CD4-positive, alpha-beta T cell treated with Interferon gamma for 1 hour (primary cell): ENCODE measurements at places on chromosomes 12 and 14.
A peak's percentile ranks its signal among the peaks of the same experiment; 100 is the strongest.

DNA sequence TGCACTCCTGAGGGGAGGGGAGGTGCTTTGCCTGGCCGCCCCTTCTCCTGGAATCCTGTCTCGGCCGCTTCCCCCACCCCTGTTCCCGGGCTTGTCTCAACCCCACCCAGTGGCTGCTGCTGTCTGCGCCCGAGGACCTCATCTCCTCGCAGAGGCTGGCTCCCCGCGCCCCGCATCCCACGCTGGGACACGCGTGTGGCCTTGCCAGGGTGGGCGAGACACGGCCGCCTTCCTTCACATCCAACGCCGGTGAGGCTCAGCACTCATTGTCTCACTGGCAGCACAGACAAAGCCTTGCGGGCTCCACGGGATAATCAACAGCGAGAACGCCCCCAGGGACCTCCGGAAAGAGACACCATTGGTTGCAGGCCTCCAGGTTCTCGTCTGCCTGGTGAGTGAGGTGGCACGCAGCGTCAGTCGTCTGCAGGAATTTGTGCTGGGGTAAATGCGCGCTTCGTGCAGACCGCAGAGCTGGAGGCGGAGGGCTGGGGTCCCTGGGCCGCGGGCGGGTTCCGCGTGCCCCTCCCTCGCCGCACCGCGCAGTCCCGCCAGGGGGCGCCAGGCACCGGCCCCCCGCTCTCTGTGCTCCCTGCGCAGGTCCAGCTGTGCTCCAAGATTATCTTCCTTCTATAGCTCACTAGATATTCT, 26.8 kb downstream of the CCDC177 start:
- DNase-seq: no peak

DNA sequence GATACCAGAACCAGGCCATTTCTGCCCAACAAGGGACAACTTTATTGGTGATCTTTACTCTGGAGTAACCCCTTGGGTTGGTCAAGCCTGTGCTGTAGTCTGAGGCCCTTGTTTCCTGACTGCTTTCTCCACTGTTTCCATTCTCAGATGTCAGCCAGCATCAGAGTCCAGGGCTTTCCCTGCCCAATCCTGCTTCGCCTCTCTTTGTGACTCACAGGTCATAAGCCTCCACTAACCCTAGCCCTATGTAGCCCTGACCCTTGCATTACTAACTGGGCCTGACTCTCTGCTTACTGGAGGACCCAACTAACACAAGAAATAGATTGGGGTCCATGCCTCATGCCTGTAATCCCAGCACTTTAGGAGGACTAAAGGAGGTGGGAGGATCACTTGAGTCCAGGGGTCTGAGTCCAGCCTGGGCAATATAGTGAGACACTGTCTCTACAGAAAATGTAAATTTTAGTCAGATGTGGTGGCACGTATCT, 8.6 kb upstream of the SNRNP35 start:
- DNase-seq: peak; percentile 26

- DNase-seq: no peak
Measured at GRCh38 chr14:40494483-40494882, 1062.2 kb upstream of the FBXO33 start.

- no peak for DNase-seq
Measured at GRCh38 chr12:54579258-54579657, 9.2 kb downstream of the PPP1R1A start.

DNA sequence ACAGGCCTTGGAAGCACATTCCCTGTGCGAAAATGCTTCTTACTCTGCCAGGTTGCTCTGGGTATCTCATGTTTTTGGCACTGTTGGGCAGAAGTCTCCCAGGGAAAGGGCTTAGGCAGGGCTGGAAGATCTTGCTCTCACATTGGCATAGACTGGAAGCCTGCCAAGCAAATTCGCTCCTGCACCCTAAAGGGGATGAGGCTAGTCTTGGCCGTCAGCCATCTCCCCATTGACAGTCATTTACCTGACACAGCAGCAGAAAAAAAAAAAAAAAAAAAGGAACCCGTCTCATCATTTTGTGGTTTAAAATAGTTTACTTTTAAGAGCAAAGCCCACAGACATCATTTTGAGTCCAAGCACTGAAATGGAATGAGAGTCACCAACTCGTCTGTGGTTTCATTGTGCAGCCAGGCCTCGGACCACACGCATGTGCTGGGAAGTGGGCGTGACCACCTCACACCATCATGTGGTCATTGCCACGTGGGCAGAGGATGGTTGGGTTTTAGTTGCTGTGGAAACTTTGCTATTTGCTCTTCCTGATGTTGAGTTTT, 84.8 kb downstream of the NRXN3 start:
- DNase-seq: no peak

DNA sequence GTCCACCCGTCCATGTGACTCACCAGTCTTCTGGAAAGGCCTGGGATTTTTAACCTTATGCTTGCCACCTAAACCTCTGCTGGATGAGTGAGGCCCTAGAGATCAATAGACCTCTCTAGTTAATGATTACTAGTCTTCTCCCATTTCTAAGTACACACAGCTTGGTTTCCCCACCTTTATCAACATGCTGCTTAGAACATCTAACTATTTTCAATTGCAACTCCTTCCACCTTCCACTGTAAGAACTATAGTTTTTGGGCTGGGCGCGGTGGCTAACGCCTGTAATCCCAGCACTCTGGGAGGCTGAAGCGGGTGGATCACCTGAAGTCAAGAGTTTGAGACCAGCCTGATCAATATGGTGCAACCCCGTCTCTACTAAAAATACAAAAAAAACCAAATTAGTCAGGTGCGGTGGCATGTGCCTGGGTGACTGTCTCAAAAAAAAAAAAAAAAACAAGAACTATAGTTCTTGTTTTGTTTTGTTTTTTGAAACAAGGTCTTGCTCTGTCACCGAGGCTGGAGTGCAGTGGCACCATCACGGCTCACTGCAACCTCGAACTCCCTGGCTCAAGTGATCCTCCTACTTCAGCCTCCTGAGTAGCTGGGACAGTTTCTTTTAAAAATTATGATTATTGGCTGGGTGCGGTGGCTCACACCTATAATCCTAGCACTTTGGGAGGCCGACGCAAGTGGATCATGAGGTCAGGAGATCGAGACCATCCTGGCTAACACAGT, 18.7 kb upstream of the MDM2 start:
- no peak for DNase-seq

GRCh38 chr14:60656686-60657455, 7.6 kb upstream of the SIX1 start:
- peak; percentile 29 for DNase-seq

DNA sequence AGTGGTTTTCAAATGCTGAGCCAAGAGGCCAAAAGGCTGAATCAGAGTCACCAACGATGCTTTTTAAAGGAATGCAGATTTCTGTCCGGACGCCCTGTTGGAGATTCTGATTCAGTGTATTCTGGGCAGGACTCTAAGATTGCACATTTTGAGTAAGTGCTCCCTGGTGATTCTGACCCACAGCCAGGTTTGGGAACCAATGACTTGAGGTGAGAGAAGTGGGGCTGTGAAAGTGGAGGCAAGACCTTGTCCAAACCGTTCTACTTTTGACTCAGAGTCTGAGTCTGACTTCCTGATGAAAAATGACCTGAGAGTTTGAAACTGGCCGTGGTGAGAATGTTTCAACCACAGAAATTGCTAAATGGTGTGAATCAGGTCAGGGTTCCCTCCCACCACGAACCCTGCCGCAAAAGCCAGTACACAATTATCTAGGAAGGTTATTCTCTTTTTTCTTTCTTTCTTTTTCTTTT, 90.2 kb downstream of the NTN4 start:
- no peak for DNase-seq

GRCh38 chr12:28063355-28063880, 90.9 kb upstream of the PTHLH start:
- no peak for DNase-seq

- no peak for DNase-seq
Measured at GRCh38 chr14:99626041-99626648, 18.8 kb upstream of the HHIPL1 start.

DNA sequence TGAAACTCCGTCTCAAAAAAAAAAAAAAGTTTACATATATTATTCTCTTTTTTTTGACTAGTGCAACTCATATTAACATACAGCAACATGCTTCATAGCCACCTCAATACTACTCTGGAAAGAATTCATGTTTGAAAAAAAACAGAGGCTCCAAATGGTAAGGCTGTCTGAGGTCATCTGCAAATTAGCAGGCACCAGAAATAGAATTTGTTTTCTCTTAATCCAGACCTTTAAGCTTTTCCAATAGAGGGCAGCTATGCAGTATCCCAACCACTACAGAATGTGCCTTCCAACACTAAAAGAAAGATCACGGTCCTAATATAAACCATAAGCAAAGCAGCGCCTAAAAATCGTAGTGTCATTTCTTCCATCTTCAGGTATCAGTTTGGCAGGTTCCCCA, 12.0 kb downstream of the C2CD5 start:
- no peak for DNase-seq

- no peak for DNase-seq
Measured at GRCh38 chr12:12017135-12017581, 53.6 kb upstream of the BCL2L14 start.

- DNase-seq: no peak
Measured at GRCh38 chr14:69760810-69761209, 6.1 kb upstream of the SRSF5 start.

DNA sequence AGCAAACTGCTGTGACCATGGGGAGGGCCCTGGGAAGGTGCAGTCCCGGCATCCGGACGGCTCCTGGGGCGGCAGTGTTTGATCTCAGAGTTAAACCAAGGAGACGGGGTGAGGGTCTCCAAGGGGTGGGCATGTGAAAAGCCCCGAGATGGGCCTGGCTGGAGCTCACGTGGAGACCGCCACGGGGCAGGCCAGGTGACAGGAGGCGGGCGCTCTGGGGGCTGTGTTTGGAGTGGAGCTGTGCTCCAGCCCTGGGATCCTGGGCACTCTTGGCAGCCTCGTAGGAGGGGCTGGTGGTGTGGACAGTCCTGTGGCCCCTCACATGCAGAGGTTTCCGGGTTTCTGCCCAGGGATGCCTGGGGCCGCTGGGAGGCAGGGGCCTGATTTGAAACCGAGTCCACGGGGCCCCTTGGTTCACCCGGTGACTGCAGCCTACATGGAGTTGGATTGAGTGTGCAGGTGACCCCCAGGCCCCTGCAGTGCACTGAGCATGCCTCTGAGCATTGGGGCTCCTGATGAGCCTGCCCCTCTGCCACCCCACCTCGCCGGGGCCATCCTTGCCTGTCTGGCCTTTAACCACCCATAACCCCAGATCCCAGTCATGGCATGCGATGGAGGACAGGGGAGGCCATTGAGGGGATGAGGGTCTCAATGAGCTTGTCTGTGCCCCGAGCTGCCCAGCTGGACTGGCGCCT, 8.4 kb downstream of the KIF26A start:
- no peak for DNase-seq

- no peak for DNase-seq
Measured at GRCh38 chr12:19648591-19648990, 209.3 kb downstream of the AEBP2 start.

- DNase-seq: no peak
Measured at GRCh38 chr12:75759842-75760572, 248.6 kb upstream of the KRR1 start.

DNA sequence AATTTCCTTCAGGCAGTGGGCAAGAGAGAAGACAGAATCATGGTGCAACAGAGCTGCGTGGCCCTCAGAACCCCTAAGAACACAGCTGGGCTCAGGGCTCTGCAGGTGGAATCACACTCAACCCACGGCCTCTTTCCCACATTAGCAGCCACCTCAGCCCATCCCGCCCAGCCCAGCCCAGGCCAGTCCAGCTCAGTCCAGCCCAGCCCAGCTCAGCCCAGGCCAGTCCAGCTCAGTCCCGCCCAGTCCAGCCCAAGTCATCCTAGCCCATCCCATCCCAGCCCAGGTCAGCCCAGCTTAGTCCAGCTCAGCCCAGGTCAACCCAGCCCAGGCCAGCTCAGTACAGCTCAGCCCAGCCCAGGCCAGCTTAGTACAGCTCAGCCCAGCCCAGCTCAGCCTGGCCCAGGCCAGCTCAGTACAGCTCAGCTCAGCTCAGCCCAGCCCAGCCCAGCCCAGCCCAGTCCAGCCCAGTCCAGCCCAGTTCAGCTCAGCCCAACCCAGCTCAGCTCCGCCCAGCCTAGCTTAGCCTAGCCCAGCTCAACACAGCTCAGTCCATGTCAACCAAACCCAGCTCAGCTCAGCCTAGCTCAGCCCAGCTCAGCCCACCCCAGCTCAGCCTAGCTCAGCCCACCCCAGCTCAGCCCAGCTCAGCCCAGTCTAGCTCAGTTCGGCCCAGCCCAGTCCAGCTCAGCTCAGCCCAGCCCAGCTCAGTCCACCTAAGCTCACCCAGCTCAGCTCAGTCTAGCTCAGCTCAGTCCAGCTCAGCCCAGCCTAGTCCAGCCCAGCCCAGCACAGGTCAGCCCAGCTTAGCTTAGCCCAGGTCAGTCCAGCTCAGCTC, 183.1 kb downstream of the TMEM121 start:
- DNase-seq: no peak

DNA sequence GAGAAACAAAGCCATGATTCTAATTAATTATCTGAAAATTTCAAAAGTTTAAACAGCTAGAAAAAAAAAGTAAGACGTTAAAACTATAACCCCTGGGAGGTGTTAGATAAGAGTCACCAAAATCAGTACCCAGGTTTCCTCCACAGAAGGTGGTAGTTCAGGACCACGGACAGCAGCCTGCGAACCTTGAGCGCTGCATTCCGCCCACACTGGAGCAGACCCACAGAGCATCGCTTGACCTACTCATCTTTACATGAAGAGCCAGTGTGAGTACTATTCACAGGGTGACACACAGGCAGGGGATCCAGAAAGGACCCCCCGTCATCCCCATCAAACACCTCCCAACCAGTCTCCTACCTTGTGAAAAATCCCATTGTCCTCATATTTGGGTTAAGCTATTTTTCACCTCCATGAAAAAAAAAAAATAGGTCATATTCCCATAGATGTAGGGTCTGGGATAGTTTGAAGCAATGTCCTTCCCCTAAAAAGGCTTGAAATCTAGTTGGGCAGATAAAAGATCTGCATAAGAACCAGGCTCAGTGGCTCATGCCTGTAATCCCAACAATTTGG, 8.8 kb upstream of the CHGA start:
- no peak for DNase-seq

DNA sequence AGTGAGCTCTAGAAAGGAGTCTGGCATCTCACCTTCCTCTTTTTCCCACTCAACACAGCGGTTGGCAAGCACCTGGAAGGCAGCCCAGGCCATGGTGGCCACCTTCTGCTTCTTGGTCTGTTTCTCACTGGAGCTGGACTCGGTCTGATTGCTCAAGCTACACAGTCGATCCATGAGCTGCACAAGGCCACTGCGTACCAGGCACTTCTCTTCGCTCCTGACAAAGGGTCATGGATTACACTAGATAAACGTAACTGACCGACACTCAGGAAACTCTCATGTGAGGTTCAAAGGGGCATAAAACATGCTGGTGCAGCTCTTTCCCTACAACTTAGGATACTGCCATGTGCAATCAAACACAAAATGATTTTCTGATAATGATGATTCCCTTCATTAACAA, 113.7 kb downstream of the TRAFD1 start:
- no peak for DNase-seq

DNA sequence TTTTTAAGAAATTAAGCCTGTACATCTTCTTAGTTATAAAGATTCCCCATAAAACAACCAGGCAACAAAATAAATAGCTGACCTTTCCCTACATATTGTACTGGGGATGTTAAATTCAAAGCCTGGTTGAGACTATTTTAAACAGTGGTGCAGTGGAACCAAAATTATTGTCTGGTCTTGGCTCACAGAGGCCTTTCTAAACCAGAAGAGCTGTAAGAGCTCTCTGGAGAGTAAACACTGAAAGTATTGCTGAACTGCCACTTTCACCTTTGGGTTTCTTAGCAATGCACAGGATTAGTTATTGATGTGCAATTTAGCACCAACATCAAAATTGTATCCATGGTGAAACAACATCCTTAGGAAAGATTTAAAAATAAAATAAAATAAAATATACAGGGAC, 20.6 kb downstream of the RACGAP1 start:
- DNase-seq: no peak
